ENCODE measurements at places on chromosomes 7 and 10.

DNA sequence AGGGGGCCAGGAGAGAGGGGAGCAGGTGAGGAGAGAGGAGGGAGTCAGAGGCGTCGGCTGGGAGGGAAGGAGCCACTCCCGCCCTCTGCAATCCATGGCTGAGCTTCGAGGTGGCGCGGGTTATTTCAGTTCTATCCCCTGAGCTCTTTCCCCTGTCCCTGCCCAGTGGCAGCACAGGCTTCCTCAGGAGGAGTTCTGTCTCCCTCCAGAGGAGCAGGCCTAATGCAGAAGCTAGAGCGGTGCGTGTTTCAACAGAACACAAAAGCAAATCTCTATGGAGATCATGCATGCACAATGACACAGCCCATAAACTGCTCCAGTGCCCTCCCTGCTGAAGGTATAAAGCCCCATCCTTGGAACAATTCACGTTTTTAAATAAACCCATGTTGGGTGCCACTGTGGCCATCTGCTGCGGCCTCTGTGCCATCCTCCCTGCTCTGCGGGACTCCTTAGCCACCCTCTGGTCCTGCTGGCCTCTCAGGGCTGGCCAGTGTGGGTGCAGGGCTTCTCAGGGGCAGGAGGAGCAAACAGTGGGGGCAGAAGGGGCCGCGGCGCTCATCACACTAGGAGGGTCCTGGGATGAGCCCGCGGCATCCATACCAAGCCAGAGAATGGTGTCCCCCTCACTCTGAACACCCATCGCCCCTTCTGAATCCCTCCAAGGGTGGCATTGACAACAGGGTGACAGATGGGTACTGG lies 192.6 kb upstream of the LYZL2 start:
- no peak for DNase-seq

DNA sequence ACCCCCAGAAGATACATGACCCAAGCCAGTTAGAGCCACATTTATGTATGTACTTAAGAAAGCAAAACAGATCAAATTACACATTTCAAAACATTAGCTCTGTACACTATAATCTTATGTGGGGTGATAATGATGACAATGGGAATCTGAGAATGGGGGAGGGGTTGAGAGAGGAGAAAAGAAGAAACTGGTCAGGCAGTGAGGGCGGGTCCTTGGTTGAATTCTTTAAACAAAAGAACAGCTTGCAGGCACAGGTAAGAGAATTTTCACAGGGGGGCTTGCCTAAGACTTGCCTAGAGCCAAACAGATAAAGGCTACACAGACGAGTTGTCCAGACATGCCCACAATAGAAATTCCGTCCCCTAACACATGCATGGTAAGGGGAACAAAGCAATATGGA lies 76.8 kb upstream of the PTER start:
- no peak for DNase-seq

DNA sequence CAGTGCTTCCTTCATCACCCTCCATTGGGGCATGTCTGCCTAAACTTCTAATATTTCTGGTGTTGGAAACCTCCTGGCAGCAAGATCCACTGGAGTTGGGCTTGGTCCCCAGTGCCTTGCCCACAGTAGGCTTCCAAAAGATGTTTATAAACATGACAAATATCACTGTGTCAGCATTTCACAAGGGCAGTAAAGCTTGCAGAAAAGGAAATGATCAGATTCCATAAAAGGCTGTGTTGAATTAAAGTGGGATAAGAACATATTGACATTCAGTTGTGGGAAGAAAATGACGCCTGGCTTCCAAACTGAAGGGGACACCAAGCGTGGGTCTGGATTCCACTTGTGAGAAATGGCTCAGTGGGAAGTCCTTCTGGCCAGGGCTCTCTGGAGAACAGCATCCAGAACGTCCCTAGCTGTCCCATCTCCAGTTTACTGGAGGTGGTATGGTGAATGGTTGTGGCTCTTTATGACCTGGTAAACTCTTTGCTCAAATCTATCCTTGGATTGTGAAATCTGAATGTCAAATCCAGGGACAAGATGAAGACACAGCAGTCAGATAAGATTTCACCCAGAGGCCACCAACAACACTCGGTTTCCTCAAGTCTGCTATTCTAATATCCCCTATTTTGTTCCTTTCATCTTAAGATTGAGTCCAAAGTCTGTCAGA lies 287.2 kb downstream of the TNS3 start:
- peak; percentile 31 for DNase-seq

GRCh38 chr10:37758074-37758473 lies 99.3 kb downstream of the ZNF248 start:
- DNase-seq: peak; percentile 74

- peak; percentile 41 for DNase-seq
Observed at GRCh38 chr10:1094112-1095057, 38.2 kb downstream of the WDR37 start.

DNA sequence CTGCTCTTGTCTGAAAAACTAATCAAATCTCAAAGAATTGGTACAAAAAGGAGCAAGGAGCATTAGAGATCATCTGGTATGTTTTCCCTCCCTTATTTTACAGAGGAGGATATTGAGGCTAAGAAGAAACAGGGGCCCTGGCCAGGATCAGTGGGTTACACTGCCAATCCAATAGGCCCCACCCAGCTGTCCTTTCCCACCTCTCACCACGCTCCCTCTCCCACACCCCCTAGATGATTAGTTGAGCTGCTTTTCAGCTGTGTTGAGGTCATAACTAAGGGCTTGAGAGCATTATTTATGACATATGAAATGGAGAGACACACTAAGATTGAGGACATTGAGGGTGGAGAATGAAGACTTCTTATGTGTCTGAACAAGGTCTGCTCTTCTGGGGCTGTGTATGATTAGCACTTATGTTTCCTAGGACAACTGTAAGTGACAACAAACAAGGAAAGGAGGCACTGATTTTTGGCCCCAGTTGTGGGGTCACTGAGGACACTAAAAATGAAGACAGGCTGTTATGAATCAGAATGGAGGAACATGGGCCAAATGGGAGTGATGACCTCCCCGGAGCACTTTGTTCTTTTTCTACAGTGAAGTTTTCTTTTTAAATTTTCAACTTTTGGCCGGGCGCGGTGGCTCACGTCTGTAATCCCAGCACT lies 26.5 kb downstream of the VWA2 start:
- no peak for DNase-seq

DNA sequence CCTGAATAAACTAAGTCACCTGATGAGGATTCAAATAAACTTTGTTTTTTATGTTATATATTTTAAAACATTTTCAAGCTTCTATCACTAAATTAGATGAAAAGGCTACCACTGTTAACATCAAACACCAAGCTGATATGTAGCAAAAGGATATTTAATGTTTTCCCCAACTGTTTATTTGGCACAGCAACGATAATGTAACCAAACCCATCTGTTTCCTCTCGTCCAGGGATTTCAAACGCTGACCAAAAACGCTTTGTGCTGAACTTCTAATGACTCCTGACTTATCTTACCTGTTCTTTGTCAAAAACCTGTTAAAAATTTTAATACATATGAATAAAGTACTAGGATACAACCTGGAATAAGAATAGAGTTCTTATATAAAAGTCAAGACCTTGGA lies 30.5 kb downstream of the DCLRE1A start:
- no peak for DNase-seq

DNA sequence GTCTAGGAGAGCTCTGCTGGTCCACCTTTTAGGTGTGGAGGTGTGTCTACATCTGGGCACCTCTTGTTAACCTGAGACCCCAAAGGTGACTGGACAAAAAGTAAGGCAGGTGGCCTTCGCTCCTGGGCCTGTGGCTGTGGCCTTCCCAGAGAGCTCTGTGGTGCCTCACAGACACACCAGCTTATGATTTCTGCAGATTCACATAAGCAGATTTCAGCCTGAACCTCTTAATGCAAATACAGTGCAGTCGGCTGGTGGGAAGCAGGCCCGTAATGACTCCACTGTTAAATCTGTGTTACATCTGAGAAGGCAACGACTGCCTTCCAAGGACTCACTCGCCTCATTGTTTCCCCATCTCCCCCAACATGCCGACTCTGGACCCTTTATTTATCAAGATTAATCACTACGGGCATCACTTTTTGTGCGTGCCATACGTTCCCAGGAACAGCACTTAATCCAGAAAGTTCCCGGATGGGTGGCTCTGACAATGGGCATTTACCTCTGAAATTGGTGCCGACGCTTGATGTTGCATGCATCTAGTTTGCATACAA lies 119.8 kb downstream of the EBF3 start:
- no peak for DNase-seq

DNA sequence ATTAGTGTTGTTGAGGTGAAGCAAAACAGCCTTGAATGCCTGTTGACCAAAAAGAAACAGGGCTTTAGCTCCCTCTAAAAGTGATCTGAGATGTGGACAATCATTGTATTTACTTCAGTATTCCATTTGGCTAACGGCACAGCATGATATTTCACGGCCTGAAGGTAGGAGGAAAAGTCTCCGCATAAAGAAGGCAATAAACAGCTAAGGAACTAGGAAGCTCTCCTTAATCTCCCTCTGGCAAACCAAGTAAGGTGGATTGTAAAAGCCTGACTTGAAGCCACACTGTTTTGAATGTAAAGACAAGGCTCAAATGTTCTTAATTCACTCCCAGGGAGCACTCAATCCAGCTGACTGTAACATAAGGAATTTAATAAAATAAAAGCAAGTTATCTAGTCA lies 160.0 kb upstream of the ZNF804B start:
- DNase-seq: no peak
